ENCODE measurements at places on chromosomes 5 and 9. TPM values are rescaled to one million over a fixed set of nuclear protein-coding genes. Genes with fewer than 3 reads are reported as not detected.

DNA sequence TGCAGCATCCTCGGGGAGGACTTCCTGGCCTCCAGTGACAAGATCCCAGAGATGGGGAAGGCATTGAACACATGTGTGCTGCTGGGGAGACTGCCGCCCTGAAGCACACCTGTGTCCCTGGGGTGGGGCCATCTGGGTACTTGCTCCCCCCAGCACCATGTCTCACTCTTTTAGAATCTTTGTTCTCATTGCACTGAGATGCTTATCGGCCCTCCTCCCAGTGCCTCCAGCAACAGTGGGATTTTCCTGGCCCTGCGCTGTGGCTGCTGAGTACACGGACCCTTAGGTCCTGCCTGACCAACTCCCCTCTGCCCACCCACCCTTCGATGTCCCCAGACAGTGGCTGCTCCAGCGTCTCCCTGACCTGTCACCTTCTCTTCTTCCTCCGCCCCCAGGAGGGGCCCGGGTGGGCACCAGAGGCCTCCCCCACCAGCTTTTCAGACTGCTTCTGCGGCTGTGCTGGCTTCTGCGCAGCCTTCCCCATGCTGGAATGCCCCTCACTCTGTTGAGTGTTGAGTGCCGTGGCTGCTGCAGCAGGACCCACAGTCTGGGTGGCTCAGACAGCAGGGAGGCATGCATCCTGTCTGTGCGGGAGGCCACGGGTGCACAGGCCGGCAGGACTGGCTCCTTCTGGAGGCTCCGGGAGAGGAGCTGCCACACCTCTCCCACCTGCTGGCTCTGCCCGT is 145.9 kb upstream of the IRX2 start:
- no peaks in the 10 kb centered on the region for H3K36me3 ChIP-seq
- H3K4me3 ChIP-seq, result no peak overlapping the region
- no peak overlapping the region for H3K27ac ChIP-seq
- no peak for DNase-seq

DNA sequence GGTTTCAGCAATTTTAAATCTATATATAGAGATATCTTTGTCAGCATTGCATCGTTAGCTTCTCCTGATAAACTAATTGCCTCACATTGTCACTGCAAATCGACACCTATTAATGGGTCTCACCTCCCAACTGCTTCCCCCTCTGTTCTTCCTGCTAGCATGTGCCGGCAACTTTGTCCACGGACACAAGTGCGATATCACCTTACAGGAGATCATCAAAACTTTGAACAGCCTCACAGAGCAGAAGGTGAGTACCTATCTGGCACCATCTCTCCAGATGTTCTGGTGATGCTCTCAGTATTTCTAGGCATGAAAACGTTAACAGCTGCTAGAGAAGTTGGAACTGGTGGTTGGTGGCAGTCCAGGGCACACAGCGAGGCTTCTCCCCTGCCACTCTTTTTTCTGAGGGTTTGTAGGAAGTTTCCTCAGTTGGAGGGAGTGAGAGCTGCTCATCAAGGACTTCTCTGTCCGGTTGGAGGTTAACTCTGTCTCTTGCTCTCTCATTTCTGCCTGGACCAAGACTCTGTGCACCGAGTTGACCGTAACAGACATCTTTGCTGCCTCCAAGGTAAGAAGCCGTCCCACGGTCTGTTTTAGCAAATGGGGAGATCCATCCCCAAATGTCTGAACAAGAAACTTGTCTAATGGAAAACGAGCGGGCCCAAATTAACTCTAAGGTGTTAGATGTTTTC is at the start of gene IL4:
TSS of gene IL4 (plus strand) at position 51 of the 692 bp plus-strand sequence. CDS start at position 113, 62 bp downstream.
- no peaks in the 10 kb centered on the region for H3K36me3 ChIP-seq
- H3K4me1 ChIP-seq, result peaks cover 9% of the 10 kb centered on the region
- no peaks in the 10 kb centered on the region for H3K27me3 ChIP-seq
- H3K27ac ChIP-seq, result peak within 1 kb of the TSS; percentile 28

SMIM33 gene
- 0.11 TPM for total RNA-seq

INPP5E gene
- 18.0 TPM for total RNA-seq

Measured in CD8-positive, alpha-beta memory T cell (primary cell).